T follicular helper cell (primary cell): ENCODE measurements at places on chromosomes 13 and 19.

GRCh38 chr13:33721724-33722123 lies 96.2 kb upstream of the RFC3 start:
- DNase-seq = no peak

- DNase-seq = no peak
Measured at GRCh38 chr13:59607780-59608233, 555.9 kb downstream of the DIAPH3 start.

DNA sequence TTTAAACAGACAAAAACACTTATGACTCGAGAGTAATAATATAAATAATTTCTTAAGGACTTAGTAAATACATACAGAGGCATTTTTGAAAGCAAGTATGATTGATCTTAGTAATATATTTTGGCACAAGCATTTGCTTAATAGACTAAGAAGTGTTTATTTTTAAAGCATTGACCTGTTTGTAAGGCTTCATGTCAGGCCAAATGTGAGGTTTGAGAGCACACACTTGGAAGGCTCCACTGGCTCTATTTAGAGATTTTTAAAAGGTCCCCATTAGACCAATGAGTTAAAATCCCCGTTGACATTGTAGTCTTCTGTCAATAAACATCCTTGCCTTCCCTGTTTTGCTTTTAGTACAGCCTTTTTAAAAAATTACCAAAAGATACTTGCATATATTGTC lies 50.4 kb downstream of the ATP8A2 start:
- no peak for DNase-seq

DNA sequence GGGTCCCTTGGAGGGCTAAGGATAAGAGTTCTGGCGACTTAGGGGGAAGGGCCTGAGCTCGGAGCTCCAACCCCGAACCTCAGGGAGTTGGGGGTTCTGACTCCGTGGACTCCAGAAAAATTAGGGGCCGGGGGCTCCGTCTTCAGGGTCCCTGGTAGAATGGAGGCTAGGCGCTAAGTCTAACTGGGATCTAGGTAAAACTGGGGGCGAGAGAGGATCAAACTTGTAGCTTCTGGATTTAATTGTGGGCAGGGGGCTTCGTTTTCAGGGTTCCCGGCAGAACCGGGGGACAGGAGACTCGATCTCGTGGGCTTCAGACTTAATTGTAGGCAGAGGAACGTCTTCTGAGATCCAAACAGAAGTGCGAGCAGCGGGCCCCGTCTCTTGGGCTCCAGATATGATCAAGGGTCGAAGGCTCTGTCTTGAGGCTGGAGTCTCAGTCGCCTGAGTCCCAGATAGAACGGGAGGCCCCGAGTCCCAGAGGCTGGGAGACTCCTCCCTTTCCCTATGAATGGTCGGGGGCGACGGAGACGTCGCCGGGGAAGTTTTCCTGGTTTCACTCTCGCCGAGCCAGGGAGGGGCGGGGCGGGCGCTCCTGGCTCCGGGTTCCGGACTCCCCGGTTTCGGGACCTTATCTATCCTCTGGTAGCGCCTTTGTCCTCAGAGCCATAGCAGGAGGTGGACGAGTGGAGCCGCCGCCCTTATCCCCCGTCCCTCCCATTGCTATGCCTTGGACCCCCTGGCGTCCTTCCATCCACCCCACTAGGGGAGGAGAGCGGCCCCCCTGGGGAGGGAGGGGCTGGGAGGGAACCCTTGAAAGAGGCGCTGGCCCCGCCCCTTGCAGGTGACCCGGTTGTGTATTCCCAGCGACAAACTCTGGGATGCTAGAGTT lies 1.3 kb downstream of the NECTIN2 start:
- no peak for DNase-seq

DNA sequence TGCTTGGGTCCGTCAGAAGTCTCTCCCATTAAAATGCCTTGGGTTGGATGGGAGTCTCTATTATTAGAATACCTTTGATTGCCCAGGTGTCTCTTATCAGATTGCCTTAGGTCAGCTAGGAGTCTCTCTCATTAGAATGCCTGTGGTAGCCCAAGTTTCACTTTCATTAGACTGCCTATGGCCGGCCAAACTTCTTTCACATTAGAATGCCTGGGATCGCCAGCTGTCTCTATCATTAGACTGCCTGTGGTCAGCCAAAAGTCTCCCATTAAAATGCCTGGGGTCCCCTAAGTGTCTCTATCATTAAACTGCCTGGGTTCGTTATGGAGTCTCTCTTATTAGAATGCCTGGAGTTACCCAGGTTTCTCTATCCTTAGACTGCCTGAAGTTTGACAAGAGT lies 1476.7 kb downstream of the UQCRFS1 start:
- no peak for DNase-seq

DNA sequence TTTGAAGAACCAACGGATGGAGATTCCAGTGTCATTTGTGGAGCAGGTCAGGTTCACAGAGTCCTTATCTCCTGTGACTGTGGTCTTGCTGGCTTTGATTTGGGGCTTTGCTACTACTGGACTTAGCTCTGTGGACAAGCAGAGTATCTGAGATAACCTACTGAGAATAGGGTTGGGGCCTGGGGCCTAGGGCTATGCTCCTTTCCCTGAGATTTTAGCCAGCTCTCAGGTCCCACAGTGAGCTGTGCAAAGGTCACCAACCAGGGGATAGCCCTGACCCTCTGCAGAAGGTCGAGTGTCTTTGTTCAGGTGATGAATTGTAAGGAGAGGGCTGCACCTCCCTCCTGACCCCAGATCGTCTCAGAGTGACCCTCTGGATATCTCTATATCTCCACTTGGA lies 9.2 kb downstream of the CEACAM1 start:
- DNase-seq = no peak

DNA sequence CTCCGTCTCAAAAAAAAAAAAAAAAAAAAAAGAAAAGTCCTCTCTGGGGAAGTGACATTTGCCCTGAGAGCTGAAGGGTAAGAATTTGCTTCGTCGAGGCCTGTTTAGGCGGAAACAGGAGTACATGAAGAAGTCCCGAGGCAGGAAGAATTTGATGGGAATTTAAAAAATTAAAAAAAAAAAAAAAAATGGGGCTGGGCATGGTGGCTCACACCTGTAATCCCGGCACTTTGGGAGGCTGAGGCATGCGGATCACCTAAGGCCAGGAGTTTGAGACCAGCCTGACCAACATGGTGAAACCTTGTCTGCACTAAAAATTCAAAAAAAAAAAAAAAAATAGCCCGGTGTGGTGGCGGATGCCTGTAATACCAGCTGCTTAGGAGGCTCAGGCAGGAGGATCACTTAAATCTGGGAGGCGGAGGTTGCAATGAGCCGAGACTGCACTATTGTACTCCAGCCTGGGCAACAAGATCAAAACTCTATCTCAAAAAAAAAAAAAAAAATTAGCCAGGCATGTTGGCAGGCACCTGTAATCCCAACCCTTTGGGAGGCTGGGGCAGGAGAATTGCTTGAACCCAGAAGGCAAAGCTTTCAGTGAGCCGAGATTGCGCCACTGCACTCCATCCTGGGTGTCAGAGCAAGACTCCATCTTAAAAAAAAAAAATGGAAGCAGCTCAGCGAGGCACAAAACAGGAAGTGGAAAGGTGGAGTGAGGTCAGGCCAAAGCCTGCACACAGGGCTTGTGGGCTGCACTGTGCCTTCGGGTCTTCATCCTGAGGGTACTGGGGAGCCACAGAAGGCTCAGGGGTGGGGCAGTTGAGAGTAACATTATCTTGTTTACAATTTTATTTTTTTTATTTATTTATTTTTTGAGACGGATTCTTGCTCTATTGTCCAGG lies 4.9 kb downstream of the BAX start:
- no peak for DNase-seq

DNA sequence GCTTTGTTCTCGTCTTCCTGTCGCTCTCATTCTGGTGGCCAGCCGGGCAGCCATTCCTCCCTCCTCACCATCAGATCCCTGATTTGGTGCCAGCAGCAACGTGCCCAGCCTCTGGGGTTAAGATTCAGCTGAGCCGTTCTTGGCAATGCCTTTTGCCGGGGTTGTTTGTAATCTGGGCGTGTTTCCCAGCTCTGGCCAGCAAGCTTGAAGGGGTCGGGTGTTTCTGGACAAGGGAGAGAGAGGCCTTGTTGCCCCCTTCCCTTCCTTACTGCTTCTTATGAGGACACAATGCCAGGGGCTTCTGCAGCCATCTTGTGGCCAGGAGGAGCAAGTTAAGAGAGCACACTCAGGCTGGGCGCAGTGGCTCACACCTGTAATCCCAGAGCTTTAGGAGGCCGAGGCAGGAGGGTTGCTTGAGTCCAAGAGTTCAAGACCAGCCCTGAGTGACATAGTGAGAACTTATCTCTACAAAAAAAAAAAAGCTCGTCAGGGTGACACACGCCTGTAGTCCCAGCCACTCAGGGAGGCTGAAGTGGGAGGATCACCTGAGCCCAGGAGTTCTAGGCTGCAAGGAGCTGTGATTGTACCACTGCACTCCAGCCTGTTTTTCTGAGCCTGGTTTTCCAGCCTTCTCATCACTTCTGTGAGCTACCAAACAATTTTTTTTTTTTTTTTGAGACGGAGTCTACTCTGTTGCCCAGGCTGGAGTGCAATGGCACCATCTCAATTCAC lies 10.7 kb upstream of the CRTC1 start:
- no peak for DNase-seq

- no peak for DNase-seq
Measured at GRCh38 chr13:44763615-44764301, 187.6 kb upstream of the TSC22D1 start.

GRCh38 chr13:24613755-24614154 lies 66.5 kb upstream of the ATP12A start:
- DNase-seq = no peak

DNA sequence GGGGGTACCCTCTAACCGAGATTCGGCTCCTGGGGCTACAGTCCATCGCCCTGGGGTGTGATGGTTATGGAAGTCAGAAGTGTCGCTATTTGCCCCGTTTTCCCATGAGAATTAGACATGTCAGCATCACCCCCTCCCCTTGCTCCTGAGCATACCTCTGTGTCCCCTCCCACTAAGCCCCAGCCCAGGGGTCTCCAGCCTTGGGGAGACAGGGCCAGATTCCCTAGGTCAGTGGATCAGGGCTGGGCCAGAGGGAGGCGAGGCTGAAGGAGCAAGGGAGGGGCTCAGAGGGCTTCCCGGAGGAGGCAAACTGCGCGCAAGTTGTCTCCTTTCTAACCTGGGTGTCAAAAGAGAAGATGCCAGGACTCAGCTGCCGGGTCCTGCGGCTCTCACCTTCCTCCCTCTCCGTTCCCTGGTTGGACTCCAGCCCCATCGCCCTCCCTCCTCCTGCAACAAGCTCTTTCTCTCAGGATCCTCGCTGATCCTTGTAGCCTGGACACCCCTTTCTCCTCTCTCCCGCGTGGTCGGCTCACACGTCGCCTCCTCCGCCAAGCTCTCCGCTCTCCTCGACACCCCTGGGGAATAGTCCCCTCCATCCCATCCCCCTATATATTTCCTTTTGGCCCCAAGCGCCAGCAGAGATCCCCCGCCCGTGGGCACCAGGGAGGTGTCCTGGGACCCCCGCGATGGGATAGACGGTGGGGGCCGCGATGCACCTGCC lies 459 bp upstream of the TMEM59L start:
- DNase-seq = no peak

GRCh38 chr13:23680845-23681669 lies 110.8 kb downstream of the TNFRSF19 start:
- no peak for DNase-seq

- no peak for DNase-seq
Measured at GRCh38 chr13:114194853-114195252, 15.8 kb downstream of the CFAP97D2 start.

DNA sequence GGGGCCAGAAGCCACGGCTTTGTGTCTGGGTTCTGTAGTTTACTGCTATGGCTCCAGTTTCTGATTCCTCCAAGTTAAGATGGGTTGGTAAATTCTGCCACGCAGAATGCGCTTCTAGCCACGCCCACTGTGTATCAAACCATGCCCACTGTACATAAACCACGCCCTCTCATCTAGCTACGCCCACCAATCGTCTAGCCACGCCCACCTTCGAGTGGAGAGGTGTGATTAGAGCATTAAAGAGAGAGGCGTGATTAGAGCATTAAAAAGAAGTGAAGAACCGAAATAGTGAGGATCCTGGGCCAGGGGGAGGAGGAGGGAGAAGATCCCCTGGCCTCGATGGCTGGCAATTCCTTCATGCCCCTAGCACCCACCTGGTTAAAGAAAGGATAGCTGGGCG lies 43.7 kb upstream of the ADGRE5 start:
- DNase-seq = peak; percentile 29

DNA sequence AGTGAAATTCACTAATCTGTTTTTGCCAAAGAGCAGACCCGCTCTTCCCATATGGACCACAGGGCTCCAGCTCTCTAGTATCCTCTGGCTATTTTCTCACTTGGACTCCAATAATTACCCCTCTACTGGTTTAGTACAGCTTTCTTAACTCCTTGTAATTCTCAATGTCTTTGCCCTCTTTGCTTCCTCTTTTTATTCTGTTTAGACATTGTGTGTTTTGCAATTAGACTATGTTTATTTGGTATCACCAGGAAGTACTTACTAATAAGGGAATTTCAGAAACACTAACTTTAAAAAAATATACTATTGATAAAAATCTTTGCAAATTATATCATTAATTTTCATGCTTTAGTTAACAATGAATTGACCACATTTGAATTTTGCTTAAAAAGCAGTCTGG lies 111.6 kb upstream of the OBI1 start:
- DNase-seq = no peak

DNA sequence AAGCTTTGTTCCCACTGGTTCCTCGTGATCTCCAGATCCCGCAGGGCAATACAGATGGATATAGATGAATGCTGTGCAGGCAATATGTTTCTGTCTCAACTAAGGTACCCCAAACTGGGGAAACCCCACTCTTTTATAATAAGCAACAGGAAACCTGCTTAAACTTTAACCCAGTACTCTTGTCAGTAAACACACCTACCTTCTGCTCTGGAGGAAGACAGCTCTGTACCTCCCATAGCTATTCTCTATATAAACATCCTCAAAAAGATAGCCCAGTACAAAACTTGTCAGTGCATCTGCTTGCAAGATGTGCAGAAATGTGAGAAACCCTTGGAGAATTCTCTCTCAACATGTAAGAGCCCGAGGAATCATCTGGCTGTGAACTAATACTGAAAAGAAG lies 583.6 kb downstream of the OLFM4 start:
- DNase-seq = no peak

GRCh38 chr13:24922387-24922744 lies 158.4 kb downstream of the RNF17 start:
- no peak for DNase-seq

GRCh38 chr19:45952686-45953505 lies 20.8 kb downstream of the NOVA2 start:
- peak; percentile 13 for DNase-seq

- DNase-seq = no peak
Measured at GRCh38 chr19:31315652-31316051, 33.6 kb downstream of the TSHZ3 start.

DNA sequence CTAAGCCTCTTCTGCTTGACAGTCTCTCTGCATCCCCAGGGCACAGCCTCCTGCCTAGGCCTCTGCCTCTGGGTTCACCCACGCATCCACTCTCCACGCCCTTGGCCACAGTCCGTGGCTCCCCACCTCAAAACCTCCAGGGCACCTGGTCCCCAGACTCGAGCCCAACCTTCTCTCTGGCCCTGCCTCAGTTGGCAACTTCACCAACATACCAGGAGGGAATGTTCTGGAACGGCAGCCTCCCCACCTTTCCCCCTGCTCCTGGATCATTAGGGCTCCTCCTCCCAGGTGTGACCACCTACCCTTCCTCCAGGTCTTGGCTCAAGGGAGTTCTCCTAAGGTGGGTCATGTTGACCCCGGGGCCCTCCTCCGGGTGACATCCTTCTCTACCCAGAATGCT lies 69.1 kb downstream of the SOX1 start:
- DNase-seq = no peak

- no peak for DNase-seq
Measured at GRCh38 chr13:46109451-46109850, 4.6 kb upstream of the CPB2 start.
